ENCODE measurements at places on chromosomes 13 and 19.

- no peak for DNase-seq
Measured at GRCh38 chr13:79529817-79530216, 48.9 kb downstream of the NDFIP2 start.

- no peak for DNase-seq
Measured at GRCh38 chr13:35144166-35144890, 202.3 kb downstream of the NBEA start.

- no peak for DNase-seq
Measured at GRCh38 chr13:91146601-91147000, 200.9 kb upstream of the MIR17HG start.

DNA sequence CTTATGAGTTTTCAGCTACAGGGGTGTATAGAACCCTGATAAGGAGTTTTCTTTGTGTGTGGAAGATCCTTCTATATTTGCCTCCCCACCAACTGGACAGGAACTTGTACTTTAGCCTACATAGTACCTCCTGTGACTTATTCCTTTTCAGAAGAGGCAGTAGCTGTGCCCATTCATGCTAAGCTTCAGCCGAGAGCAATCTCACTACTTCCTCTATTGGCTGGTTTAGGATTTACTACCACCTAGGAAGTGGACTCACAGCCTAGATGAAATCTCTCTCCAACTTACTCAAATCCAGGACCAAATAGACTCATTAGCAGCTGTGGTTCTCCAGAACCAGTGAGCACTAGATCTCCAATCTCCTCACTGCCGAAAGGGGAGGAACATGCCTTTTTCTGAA is 2.3 kb upstream of the REX1BD start:
- no peak for DNase-seq

DNA sequence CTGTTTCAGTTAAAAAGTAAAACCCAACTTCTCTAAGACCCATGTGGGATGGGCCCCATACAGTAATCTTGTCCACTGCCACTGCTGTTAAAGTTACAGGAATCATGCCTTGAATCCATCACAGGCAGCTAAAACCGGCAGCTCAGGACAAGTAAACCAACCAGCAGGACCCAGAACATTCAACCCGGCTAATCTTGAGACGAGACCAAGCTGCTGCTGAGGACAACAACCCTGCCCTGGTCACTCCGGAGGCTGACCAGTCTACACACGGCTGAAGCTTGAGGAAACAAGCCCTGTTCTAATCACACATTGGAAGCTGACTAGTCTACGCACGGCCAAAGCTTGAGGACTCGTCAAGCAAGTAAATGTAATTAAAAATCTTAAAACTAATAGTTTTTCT is 105.2 kb upstream of the ZNF492 start:
- no peak for DNase-seq

DNA sequence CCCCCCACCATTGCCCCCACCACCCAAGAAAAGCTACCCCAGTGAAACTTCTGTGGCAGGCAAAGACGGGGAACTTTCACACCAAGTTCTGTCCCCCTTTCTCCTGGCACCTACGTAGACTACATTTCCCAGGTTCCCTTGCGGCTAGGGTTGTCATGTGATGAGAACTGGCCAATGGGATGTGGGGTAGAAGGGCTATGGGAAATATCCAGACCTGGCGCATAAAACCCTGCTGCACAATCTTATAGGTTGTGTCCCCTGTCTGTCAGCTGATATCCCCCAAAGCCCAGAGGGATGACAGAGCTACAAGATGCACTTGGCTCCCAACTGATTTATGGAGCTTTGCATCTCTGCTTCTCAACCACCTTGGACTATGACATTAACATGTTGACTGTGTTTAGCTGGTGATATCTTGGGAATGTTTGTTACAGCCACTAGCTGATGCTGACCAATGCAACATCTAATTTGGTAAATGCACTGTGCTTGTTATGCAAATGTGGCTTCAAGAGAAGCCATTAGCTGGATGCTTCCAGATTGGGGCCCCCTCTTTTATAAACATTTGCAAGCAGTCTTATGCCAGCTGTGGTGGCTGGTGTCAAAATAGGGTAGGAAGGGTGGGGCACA is 6.1 kb downstream of the SH2D3A start:
- peak; percentile 46 for DNase-seq

GRCh38 chr13:41458187-41458760 is 924 bp downstream of the RGCC start:
- DNase-seq, result peak; percentile 54

- no peak for DNase-seq
Measured at GRCh38 chr13:79861731-79862130, 380.8 kb downstream of the NDFIP2 start.
